ENCODE measurements at places on chromosomes 7 and 10.

- no peak for DNase-seq
Observed at GRCh38 chr7:138739859-138740258, 38.7 kb upstream of the SVOPL start.

- DNase-seq = no peak
Observed at GRCh38 chr10:130741901-130742855, 569.3 kb downstream of the TCERG1L start.

GRCh38 chr10:5508786-5509185 lies 9.4 kb upstream of the CALML5 start:
- no peak for DNase-seq

DNA sequence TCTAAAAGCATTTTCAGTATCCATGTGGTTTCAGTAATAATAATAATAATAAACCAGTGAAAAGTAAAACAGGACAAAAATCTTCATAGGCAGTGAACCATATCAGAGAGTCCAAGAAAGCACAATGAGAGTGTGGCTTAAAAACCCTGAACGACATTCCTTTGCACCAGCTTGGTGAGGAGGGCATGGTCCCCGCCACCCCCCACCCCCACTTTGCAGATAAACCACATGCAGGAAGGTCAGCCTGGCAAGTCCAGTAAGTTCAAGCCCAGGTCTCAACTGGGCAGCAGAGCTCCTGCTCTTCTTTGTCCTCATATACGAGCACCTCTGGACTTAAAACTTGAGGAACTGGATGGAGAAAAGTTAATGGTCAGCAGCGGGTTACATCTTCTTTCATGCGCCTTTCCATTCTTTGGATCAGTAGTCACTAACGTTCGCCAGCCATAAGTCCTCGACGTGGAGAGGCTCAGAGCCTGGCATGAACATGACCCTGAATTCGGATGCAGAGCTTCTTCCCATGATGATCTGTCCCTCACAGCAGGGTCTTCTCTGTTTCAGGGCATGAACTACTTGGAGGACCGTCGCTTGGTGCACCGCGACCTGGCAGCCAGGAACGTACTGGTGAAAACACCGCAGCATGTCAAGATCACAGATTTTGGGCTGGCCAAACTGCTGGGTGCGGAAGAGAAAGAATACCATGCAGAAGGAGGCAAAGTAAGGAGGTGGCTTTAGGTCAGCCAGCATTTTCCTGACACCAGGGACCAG lies 172.5 kb downstream of the EGFR start:
- no peak for DNase-seq

DNA sequence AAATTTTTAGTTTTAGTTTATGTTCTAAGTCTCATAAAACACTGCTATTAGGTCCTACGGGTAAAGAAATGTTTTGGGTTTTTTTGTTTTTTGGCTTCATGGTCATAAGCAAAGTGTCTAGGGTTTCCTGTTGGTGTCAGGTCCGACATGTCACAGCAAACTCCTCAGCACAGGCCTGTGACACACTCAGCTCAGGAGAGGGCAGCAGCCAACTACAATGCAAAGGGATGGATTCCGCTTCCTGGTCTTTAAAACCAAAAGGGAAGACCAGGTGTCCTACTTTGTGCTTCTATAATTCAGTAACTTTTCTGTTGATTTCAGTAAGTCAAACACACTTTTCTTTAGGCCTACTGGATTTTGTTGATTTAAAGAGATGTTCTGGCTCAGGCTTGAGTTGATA lies 83.8 kb upstream of the MACROH2A2 start:
- DNase-seq = no peak

DNA sequence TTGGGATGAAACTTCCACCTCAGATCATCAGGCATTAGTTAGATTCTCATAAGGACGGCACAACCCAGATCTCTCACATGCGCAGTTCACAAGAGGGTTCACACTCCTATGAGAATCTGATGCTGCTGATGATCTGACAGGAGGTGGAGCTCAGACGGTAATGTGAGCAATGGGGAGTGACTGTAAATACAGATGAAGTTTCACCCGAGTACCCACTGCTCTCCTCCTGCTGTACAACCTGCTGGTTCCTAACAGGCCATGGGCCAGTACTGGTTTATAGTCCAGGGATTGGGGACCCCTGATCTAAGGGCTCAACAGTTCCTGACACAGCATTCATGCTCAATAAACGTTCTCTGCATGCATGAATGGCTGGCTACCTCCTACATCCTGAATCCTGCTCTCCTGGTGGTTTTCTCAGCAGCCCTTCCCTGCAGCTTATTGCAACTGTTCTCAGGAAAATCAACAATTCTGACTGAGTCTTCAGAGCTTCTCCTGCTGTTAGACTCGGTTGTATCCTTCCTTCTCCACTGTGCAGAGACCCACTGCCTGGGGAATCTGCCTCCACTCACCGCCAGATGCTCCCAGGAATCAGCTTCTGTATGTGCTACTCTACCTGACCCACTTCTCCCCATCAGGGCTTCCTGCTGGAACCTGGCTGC lies 17.4 kb downstream of the PDE6C start:
- no peak for DNase-seq

GRCh38 chr7:55903985-55904759 lies 16.9 kb downstream of the ZNF713 start:
- DNase-seq = no peak

GRCh38 chr7:127858915-127859189 lies 172.4 kb downstream of the LRRC4 start:
- DNase-seq = no peak

Data from activated CD8-positive, alpha-beta memory T cell treated with anti-CD3 and anti-CD28 coated beads, Interleukin-2, amount 50 U/mL, for 48 hours (primary cell).